ENCODE measurements at places on chromosomes 2 and 18. TPM values are rescaled to one million over a fixed set of nuclear protein-coding genes. Genes with fewer than 3 reads are reported as not detected.

Gene MFSD2B
- not detected for total RNA-seq

GRCh38 chr2:96665083-96665569, 22.6 kb downstream of the FER1L5 start:
- DNase-seq = no peak

Gene MC4R
- total RNA-seq = not detected

GRCh38 chr18:10205151-10205550, 249.3 kb upstream of the APCDD1 start:
- DNase-seq = no peak

Gene HOXD1
- 1.1 TPM for total RNA-seq

- DNase-seq = no peak
Observed at GRCh38 chr2:110904116-110904778, 171.9 kb downstream of the ACOXL start.

DNA sequence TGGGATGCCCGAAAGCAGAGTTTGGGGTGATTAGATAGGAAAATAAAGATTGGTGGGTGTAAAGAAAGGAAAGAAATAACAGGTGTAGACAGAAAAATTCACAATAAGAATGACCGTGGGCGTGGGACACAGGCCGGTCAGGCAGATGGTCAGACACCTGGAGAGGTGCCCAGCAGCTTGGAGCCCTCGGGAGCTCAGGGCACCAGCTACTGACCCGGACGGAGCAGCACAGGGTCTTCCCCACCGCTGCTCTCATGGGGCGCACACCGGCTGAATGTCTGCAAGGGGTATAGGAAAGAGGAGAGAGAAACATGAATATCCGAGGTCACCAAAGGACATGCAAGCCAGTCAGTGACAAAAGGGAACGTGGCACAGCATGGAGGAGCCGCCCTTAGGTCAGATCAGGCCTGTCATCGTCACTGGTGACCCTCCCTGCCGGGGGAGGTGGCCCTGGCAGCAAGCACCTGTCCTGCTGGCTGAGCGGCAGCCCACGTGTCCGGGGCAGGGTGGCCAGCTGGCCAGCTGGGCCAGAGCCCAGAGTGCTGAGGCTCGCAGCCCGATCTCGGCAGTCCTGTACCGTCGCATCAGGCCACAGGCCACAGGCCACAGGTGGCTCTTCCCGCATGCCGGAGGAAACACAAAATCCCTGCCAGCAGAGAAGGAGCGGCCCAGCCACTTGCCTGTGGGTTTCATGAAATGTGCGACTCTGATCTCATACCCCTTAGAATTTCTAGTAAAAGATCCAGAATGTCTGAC, 112.0 kb upstream of the NDUFV2 start:
- DNase-seq = no peak

DNA sequence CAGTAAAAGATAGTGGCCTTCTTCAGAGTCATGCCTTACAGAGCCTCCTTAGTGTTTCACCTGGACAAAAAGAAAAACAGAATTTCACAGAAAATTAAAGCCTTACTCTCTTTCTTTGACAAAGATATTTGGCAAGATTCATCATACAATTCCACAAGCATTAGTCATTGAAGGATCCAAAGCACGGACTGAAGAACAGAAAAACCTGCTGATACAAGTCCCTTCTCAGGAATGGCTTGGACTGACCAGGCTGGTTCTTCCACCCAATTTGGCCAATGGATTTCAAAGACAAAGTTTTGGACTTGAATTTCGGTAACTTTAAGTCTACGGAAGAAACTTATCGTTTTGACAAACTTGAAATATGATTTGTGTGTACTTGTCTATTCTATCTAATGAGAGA, 39.1 kb upstream of the GALNT3 start:
- DNase-seq = no peak

DNA sequence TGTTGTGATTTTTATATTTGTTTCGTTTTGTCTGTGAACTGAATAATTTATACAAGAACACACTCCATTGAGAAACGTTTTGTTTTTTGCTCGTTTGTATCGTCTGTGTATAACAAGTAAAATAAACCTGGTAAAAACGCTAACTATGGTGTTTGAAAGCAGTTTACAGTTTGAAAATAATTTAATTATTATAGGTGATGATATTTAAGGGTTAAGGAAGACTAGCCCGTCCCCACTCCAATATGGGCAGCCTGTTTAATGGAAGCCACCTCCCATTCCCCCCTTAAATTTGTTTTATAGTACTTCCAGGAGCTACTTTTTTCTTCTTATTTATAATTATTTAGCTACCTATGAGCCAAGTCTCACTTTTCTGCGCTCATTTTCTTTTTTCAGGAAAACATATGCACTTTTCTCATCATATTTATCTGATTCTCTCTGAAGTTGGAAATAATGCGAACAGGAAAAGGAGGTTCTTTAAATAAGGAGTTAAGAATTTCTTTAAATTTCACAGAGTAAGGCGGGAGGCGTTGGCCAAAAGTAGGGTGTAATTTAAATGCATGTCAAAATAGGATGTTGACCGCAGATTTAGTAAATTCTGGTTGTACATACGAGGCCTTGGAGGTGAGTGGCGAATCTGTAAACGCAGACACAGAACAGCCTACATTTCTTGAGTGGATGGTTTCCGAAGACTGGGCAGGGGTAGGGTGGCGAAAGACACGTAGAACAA, 9.8 kb downstream of the TBR1 start:
- no peak for DNase-seq

DNA sequence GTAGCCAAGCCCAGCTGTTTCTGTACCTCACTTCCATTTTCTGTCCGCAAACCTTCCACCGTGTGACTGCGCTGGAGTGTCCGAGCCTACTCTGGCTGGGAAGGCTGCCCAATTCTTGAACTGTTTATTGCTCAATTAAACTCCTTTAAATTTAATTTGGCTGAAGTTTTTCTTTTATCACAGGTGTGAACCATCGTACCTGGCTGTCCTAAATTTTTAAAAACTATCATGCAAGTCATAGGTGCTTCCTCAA, 6.2 kb upstream of the RNU2-63P start:
- peak; percentile 24 for DNase-seq

GRCh38 chr2:133760376-133760775, 192.1 kb upstream of the NCKAP5 start:
- no peak for DNase-seq

DNA sequence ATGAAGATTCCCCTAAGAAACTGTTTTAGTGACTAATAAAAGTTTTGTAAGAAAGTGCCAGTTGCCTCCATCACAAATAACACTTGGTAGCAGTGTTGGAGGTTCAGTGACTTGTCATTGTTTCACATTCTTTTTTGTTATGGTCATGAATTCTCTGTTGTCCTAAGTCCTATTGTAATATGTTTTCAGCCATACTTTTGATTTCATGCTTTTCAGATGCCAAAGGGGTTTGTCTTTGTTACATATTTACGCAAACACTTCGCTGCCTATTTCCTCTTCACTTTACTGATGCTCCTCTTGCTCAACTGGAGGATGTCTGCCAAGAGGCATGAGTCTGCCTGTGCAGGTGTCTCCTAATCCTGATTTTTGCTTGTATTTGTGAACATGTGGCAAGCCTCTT, 66.6 kb downstream of the PHLPP1 start:
- no peak for DNase-seq

GRCh38 chr2:48440103-48440390, 89.9 kb upstream of the STON1 start:
- DNase-seq = no peak

GRCh38 chr18:11658019-11658418, 31.0 kb upstream of the GNAL start:
- peak; percentile 5 for DNase-seq

DNA sequence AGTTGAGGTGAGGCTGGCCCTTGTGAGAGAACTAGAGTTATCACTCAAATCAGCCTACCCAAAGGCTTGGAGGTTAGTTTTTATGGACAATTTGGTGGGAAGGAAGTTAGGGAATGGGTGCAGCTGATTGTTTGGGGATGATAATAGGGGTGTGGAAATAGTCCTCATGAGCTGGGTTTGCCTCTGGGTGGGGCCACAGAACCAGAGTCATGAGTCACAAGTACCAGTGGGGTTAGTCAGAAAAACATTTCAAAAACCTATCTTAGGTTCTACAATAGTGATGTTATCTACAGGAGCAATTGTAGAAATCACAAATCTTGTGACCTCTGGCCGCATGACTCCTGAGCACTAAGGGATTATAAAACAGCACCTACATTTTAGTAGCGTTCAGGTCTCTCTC, 630.1 kb upstream of the PIK3C3 start:
- no peak for DNase-seq

DNA sequence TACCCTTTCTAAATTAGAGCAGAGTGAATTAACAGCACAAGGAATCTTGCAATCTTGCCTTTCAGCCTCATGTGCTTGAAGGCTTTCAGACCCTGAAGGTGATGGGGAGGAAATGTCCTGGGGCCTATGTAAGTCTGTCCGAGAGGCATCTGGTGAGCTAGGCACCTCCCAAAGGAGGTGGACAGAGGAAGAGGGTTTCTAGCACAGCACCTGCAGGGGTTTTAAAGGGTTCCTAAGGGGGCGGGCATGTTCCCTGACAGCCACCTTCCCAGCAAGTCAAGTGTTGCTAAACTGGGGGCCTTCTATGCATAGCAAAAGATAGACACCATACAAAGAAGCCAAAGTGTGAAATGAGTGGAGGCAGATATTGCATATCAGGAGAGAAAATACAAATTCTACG, 88.5 kb downstream of the CDH2 start:
- DNase-seq = no peak

DNA sequence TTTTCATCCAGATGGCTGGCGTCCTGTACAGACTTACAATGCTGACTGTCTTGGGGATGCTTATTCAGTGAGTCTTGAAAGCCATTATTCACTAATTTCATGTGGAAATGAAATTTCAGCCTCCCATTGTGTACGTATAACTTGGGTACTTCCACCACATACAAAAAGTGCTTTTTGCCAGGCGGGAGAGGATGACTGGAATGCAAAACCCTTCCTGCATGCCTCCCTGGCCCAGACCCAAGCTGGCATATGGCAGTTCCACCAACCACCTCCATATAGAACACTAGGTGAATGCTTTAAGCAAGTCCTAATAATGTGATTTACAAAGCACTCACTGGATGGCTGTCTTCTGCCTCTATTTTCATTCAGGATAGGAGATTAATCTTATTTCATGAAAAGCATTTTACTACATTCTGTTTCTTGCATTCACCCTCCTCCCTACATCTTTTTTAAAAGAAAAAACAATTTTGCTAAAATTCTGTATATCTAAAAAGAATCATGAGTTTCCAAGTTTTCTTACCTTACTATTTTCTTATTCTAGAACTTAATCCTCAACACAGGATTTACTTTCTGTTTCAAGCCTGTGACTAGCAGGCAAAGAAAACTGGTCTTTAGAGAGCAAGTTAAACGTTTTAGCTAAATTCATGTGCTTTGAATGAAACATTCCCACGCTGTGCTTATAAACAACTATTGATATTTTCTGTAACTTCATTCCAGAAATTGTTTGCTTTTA, 327.6 kb downstream of the NCKAP5 start:
- no peak for DNase-seq

- no peak for DNase-seq
Observed at GRCh38 chr2:235917506-235917905, 250.7 kb downstream of the GBX2 start.

Gene FBXO48
- 1.5 TPM for total RNA-seq

DNA sequence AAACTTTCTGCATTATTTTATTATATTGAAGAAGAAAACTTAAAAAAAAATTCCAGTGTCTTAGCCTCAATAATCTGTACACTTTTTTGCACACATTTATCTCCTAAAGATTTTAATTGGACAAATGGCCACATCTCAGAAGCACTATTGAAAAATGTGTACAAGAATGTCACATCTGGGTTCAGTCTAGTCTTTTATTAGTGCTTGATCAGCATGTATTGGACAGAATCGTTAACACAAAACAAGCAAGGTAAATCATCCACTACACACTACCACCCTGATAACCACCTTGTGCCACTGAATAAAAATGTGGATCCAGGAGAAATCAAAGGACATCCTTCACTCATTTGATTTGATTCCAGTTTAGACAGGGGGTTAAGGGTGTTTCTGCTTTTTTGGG, 554.8 kb downstream of the ARHGAP15 start:
- no peak for DNase-seq

Gene EPB41L3
- total RNA-seq = 249 TPM

Gene RNF144A
- total RNA-seq = 22.2 TPM

Gene HOXD12
- total RNA-seq = not detected

Gene C2orf66
- total RNA-seq = 0.26 TPM

- no peak for DNase-seq
Observed at GRCh38 chr2:160167089-160167740, 32.9 kb downstream of the ITGB6 start.

Gene NGEF
- total RNA-seq = 0.35 TPM

- DNase-seq = no peak
Observed at GRCh38 chr2:235594041-235594440, 100.2 kb downstream of the AGAP1 start.

Gene ZBTB7C
- total RNA-seq = 14.2 TPM

GRCh38 chr2:71586471-71586870, 133.1 kb downstream of the DYSF start:
- no peak for DNase-seq

GRCh38 chr2:221096706-221097567, 475.2 kb downstream of the EPHA4 start:
- DNase-seq = no peak

GRCh38 chr18:41396211-41396610, 558.8 kb upstream of the PIK3C3 start:
- no peak for DNase-seq

DNA sequence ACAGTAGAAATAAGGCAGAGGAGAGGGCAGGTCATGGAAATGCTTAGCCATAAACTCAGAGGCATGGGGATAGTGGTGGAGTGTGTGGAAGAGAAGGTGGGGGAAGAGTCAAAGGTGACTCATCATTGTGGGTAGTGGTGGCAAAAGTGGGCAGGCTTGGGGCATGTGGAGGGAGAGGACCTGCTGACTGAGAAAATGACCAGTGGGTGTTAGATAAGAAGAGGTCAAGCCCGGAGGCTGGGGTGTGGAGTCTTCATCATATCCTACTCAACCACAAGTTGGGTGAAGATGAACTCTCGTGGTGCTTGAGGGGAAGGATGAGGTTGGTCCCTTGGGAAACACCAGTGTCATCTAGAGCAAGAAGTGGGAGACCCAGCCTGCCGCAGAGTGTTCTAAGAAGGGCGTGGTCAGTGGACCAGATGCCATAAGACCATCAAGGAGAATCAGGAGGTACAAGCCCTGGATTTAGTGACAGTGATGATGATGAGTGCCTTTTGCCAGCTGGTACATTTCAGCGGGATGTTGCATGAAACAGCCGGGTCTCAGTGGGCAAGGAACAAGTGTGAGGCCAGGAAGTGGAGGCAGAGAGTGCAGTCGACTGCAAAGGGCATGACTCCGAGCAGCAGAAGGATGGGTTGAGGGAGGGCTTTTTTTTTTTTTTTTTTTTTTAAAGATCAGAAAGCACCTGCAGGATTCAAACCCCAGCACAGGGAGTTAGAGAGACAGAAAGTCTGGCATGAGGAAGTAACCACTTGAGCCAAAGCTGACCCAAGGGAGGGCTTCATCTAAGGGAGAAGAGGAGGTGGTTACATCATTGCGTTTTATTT, 122.6 kb upstream of the SPRED2 start:
- DNase-seq = no peak
